Fibroblast of skin of abdomen (primary cell): ENCODE measurements at places on chromosomes 6 and 20.

GRCh38 chr6:148653138-148653776, 93.6 kb upstream of the UST start:
- DNase-seq, result no peak

GRCh38 chr6:24836109-24836508, 37.4 kb upstream of the ARMH2 start:
- DNase-seq, result no peak

- DNase-seq, result no peak
Measured at GRCh38 chr6:12958052-12958706, 241.6 kb downstream of the PHACTR1 start.

DNA sequence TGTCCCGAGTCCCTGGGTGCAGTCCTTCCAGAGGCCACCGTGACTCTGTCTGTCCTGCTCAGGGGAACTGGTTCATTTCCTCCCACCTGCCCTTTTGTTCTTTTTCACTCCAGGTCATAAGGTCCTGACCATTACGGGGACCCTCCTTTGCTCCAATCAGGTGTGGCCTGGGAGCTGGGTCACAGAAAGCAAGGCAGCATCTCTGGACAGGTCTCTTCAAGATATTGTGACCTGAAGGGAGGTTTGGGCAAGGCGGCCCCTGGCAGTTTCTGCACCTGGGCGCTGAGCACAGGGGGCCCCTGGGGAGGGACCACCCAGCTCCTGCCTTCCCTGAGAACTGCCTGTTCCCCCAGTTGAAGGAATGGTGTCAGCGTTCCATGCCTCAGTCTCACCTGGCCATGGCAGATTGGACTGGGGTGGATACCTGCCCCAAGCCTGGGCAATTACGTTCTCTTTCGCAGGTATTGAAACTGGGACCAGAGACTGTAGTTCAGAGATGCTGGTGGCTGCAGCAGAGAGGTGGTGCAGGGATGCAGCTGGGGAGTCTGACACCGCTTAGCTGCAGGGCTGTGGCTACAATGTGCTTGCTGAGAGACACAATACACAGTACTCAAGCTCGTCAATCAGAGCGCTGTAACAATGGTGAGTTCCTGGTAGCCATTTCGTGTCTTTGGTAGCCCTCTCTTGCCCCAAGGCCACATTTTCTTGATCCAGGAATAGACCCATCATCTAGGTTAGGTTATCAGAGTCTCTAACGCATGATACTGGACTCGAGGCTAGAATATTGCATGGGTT, 15.6 kb upstream of the NELFCD start:
- no peak for DNase-seq

DNA sequence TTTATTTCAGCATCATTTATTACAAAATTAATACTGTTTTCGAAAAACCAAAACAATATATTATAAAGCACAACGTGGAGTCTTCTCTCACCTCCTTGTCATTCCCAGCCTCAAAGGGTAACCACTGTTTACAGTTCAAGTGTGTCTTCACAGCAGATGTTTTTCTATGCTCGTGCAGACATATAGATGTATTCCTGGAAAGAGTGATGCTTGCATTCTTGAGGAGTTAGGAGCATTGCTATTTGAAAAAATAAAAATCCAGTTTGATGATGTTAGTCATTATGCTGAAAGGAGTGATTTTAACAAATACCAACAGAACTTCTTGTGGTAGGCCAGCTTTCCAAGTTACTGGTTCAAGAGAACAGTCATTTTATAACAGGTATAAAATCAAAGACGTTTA, 234.9 kb downstream of the BCKDHB start:
- peak; percentile 92 for DNase-seq

GRCh38 chr6:23435126-23435525, 690.9 kb upstream of the NRSN1 start:
- no peak for DNase-seq

- no peak for DNase-seq
Measured at GRCh38 chr6:142721215-142721920, 223.6 kb downstream of the HIVEP2 start.

- DNase-seq, result no peak
Measured at GRCh38 chr20:35564905-35565304, 23.0 kb downstream of the ERGIC3 start.

DNA sequence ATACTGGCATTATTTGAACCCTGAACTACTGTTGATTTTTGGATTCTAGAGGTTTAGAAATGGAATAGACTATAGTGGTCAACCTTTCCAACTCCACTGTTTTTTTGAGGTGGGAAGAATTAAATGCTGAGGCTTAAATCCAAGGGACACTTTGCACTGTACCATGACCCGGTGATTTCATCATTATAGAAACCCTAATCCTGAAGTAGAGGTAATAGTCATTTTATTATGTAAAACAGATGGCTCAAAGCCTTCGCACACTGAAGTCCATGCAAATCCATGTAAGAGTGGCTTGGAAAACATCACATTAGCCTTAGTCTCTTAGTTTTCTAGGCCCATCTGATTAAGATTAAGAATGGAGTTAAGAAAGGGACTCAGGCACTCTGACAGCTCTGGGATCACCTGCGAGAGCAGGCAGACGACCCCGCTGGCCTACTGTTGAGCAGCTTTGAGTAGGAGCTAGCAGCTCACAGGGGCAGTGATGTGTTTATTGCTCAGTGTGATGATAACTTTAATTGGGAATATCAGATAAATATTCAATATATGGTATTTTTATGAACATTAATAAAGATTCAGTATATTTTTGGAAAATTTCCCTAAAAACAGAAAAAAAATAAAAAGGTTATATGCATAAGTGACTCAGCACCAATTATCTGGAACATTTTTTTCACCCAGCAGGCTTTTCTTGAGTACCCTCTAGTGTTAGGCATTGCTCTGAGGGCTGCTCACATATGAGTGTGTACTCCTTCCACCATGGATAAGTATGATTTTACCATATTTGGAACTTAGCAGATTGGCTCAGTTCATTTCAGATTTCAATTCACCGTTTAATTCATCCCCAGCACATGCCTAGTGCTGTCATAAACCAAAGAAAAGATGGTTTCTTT, 13.4 kb downstream of the SLX4IP start:
- peak; percentile 38 for DNase-seq

GRCh38 chr20:14724468-14724867, 387.1 kb upstream of the FLRT3 start:
- no peak for DNase-seq

- no peak for DNase-seq
Measured at GRCh38 chr6:2783188-2783963, 18.2 kb downstream of the WRNIP1 start.

DNA sequence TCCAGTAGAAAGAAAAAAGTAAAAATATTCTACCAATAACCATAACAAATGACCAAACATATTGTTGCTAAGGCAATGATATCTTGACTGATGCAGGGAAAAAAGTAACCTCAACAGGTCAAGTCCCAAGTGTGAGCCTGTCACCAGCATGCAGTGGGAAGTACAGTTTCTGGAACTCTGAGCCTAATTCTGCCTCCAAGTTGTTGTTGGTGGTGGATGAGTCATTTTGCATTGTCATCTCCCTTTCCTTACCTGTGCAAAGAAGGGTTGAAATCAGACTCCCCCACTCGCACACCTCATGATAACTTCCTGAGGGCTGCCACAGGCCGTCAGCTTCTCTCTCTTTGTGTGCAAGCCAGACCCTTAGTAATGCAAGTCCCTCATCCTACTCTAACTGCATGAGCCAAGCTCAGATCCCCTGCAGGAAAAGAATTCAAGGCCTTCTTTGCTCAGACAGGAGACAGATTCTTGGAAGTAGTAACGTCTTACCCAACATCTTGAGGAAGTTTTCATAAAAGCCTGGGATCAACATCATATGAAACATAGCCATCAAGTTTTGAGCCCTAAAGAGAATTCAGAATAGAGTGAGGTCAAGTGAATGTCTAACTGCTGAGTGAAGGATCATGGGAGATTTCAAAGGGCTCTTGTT, 207.6 kb upstream of the FOXA2 start:
- no peak for DNase-seq

DNA sequence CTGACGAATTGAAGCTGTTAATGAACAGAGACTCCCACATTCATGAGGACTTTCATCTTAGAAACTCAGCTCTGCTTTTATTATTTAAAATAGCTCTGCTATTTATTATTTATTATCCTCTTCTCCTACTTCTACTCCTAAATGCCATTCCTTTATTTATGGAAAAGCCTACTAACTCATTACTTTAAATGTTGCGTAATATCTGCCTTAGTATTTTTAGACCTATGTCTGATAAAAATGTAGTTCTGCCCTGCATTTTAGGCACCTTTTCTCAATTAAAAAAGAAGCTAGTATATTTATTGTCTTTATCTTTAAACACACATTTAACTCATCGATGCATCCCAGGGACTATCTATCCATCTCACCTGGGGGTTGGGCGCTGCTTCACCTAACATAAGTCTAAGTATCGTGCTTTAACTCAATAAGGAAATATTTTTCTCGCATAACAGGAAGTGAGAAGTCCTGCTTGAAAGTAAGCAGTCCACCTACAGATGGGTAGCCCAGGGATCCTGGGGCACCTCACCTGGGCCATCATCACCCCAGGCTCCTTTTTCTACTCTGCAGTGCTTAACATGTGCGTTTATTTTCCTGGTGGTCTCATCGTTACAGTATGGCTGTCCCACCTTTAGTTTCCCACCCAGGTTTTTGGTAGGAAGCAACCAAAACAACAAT, 31.3 kb upstream of the FAM184A start:
- DNase-seq, result no peak

DNA sequence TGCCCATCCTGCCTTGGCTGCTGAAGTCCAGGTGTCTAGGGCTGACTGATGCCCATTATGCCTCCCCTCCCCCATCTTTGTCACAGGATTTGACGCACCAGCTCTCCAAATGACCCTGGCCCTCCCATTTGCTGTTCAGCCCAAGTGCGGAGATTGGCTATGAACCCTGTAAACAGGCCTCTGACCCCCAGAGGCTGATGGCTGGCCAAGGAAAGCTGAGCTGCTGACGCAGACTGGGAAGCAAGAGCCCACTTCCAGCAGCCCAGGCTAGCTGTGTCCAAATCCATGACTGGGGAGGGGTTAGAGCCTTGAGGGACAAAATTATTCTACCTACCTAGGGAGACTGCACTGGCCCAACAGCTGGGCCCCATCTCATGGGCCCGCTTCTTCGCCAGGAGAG, 797 bp upstream of the GNRH2 start:
- no peak for DNase-seq

DNA sequence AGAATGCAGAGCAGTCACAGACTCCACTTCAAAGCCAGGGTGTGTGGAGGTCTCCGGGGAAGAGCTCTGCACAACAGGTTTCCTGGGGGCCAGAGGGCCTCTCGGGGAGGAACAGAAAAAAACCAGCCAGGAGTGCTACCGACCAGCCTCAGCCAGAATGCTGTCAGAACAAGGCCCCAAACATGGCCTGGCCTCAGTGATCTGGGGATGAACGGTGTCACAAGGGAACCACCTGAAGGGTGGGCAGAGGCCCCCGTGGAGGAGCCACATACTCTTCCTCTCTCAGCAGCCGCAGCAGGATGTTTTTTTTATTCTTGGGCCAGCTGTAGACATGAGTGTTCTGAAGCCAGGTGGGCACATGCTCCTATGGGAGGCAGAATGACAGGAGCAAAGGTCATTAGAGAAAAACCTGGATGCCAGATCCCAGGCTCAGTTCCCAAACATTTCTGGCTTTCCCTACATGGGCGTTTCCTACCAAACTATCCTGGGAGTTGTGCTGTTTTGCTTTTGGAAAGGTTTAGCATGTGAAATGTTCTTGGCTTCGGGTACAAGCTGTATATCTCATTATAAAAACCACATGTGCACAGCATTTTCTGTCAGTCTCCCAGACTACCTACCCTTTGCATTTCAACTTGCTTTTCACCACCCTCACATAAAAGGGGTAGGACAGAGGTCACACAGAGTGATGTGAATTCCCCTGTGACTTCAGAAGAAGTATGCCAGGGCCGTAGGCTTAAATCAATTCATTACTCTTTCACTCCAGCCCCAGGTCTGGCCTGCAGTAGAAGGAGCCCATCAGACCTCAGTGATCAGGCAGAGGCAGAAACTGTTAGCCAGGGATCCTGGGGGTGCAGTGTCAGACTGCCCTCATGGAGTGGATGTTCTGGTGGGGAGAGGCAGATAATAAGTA, 46.2 kb downstream of the TRAF3IP2 start:
- DNase-seq, result peak; percentile 79

- no peak for DNase-seq
Measured at GRCh38 chr6:12170351-12171092, 119.6 kb upstream of the EDN1 start.

- no peak for DNase-seq
Measured at GRCh38 chr20:33878583-33878982, 67.4 kb downstream of the CHMP4B start.

GRCh38 chr6:39929733-39930461, 4.4 kb downstream of the MOCS1 start:
- peak; percentile 24 for DNase-seq

DNA sequence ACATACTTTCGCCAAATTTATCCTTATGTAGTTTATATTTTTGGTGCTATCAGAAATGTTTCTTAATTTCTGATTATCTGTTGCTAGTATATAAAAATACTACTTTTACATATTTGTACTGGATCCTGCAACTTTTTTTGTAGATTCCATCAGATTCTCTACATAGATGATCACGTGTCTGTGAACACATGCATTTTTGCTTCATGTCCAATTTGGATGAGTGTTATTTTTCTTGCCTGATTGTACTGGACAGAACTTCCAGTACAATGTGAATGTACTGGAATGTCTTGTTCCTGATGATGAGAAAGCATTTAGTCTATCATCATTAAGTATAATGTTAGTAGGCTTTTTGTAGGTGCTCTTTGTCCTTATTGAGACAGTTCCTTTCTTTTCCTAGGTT, 25.0 kb upstream of the SSR1 start:
- no peak for DNase-seq

GRCh38 chr20:36866681-36867495, 9.1 kb upstream of the TLDC2 start:
- DNase-seq, result no peak

DNA sequence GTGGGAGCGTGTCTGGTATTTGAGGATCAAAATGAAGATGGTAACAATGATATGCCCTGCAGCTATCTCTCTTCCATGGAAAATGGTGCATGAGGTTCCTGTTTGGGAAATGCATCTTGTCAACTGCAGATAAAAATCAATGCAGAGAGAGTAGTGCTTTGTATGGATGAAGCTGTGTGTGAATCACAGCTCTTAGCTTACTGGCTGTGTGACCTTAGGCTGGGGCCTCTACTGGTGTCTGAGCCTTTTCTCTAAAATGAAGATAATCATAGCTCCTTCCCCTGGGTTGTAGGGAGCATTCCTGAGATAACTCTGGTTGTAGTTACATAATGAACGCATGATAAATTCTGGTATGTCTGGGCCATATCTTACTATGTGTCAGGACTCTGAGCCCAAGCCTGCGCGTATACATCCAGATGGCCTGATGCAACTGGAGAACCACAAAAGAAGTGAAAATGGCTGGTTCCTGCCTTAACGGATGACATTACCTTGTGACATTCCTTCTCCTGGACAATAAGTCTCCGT, 19.6 kb downstream of the ANGPT4 start:
- DNase-seq, result peak; percentile 5

GRCh38 chr6:152750694-152751093, at the start of gene VIP:
Gene VIP, plus strand, starts transcription at chr6:152750797. Its CDS starts 1,381 bp downstream, at chr6:152752178.
- peak; percentile 50 for DNase-seq

- DNase-seq, result no peak
Measured at GRCh38 chr6:157534977-157535339, 154.0 kb downstream of the ZDHHC14 start.
